Upper lobe of left lung (tissue), 6 donors: ENCODE measurements at places on chromosomes 16 and 17. TPM values are rescaled to one million over a fixed set of nuclear protein-coding genes. Genes with fewer than 3 reads are reported as not detected.

GRCh38 chr16:80974649-80975376 is 31.9 kb downstream of the CMC2 start:
- no peak for DNase-seq

Gene ZSCAN10
- 0.22 TPM for total RNA-seq

Gene WFDC1
- 21.7 TPM for total RNA-seq

Gene LRRC3C
- not detected for total RNA-seq

DNA sequence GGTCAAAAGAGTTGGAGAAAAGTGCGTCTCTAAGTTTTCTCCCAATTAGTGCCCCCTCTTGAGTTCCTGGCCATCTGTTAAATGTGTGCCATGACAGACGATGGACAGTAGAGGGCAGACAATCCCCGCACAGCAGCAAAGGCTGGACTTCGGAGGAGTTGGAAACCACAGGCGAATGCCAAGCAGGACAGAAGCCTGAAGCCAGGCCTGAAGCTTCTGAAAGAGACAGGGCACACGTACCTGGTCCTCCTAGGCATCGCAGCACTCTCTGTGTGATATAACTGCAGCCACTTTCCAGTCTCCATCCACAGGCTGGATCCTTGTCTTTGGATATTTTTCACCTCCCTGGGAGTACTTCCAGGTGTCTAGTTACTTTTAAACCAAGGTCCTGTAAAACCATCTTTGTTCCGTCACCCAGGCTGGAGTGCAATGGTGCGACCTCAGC is 14.5 kb downstream of the C17orf100 start:
- DNase-seq, result no peak

Gene RAB37
- total RNA-seq, result 2.1 TPM

- no peak for DNase-seq
These were observed 654.0 kb downstream of the MAF start for GRCh38 chr16:78946556-78946955.

GRCh38 chr16:24729951-24730815 is 732 bp downstream of the TNRC6A start:
- DNase-seq, result peak; percentile 30

- DNase-seq, result no peak
These were observed 130.1 kb upstream of the HLF start for GRCh38 chr17:55134486-55135157.

GRCh38 chr17:43025766-43026537 is 921 bp downstream of the RND2 start:
- no peak for DNase-seq
